ENCODE measurements at places on chromosomes 3 and 15.
A peak's percentile ranks its signal among the peaks of the same experiment; 100 is the strongest.

GRCh38 chr3:57977818-57978235 lies 30.4 kb upstream of the FLNB start:
- DNase-seq: no peak

- no peak for DNase-seq
Measured at GRCh38 chr3:16484984-16485383, 28.5 kb downstream of the RFTN1 start.

- peak; percentile 42 for DNase-seq
Measured at GRCh38 chr15:85689729-85690128, 105.0 kb downstream of the KLHL25 start.

- no peak for DNase-seq
Measured at GRCh38 chr15:69691307-69692015, 238.8 kb downstream of the RPLP1 start.

- no peak for DNase-seq
Measured at GRCh38 chr15:74525945-74526344, 15.1 kb upstream of the ARID3B start.

DNA sequence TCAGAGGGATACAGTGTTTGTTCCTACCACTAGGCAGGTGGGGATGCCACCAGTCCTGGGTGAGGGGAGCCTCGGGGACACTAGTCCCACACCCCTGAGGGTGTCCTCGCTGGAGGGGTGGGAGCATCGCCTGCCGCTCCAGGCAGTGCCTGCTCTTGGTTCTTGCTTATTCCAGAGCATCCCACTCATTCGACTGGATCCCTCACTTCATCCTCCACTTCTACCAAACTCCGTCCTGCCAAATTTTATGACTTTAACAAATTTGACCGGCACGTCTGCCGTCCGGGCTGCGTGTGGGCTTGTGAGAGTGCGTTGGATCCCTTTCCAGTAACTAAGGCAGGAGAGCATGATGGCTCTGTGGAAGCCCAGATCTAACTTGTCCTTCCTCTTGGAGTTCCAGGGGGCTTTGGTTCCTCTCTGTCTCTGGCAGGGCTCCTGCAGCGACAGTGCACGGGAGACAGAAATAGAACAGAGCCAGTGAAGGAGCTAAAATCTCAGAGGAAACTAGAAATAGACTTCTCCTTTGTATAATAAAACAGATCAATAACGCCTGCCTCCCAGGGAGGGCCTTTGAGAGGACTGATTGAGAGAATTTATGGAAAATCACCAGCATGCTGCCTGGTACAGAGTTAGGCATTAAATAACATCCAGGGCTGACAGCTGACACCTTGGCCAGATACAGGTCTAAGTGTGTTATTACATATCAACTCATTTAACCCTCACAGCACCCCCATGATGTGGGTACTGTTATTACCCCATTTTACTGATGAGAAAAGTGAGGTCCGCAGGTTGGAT lies 34.5 kb downstream of the MGLL start:
- DNase-seq: no peak

DNA sequence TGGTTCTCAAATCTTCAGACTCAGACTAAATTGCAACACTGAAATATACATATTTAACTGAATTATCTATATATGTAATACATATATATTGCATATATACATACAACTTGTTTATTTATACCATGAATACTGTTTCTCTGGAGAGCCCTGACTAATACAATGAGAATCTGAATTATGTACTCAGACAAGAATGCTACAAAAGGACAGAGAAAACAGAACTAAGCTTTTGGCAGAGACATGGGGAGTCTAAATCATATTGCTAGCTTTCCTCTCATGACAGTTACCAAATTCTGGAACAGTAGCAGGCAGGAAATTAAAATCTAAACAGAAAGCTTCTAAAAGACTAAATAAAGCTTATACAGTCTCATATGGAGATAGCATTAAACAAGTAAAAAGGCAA lies 142.4 kb upstream of the KCNMB2 start:
- DNase-seq: no peak

GRCh38 chr3:105938101-105938500 lies 69.3 kb upstream of the CBLB start:
- no peak for DNase-seq

DNA sequence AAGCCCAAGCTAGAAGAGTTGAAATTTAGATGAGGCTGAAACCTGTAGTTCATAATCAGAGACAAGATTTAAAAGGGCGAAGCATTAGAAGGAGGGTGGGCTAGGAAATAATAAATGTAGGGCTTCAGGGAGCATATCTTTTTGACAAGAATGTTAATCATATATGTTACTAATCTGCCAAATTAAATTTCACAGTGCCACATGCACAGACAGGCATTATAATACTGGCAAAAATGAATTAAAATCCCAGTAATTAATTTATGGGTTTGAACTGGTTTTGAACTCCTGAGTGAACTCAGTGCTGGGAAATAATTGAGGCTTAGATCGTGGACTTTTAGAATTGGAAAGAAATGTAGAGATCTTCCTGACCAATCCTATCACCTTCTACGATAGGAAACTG lies 383.5 kb upstream of the IL12A start:
- no peak for DNase-seq

GRCh38 chr15:45970542-45970941 lies 335.7 kb downstream of the SQOR start:
- DNase-seq: no peak

DNA sequence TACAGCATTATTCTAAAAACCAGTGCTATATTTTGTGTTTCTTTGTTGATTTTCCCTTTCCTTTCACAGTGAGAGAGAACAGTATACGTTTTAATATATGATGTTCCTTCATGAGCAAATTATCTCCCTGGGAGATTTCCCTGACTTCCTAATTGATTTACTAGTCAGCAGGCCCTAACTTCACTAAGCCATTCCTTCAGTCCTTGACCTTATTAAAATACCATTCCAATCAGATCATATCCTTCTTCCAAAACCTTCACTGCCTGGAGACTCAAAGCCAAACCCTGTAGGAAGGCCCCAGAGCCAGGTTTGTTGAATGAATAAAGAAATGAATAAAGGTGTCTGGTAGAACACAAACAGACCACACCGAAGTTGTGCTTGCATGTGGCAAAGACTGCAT lies 43.8 kb upstream of the ARHGEF3 start:
- no peak for DNase-seq

Data from nucleus accumbens (tissue), 56 donors.